Caki2 (cell line): ENCODE measurements at places on chromosomes 7 and 10. TPM values are rescaled to one million over a fixed set of nuclear protein-coding genes. Genes with fewer than 3 reads are reported as not detected.

DNA sequence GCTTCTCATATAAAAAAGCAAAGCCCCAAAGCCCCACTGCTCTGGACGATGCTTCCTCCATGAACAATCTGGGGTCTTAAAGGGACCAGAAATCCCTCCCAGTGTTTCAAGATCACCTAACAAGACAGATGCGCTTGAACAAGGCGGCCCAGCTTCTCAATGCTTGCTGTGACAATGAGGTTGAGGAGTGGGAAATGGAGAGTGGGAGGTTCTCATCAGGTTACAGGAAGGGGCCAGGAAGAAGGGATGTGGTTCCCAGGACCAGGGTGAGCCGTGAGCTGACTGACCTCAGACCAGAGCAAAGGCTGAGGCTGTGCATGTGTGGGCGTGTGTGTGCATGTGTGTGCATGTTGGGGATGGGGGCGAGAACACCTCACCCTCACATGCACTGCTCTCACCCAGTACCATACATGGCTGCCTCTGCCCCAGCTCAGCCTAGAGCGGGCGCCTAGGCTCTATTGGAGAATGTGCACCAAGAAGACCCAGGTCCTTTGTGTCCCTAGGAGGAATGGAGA, 220.8 kb upstream of the GPR26 start:
- DNase-seq = no peak

FGFBP3 gene
- 1.2 and 2.9 TPM in 2 replicates for total RNA-seq

- no peak for DNase-seq
These were observed 686 bp downstream of the AASS start for GRCh38 chr7:122143376-122143750.

- no peak for DNase-seq
These were observed 46.2 kb downstream of the JAKMIP3 start for GRCh38 chr10:132111871-132112341.

DNA sequence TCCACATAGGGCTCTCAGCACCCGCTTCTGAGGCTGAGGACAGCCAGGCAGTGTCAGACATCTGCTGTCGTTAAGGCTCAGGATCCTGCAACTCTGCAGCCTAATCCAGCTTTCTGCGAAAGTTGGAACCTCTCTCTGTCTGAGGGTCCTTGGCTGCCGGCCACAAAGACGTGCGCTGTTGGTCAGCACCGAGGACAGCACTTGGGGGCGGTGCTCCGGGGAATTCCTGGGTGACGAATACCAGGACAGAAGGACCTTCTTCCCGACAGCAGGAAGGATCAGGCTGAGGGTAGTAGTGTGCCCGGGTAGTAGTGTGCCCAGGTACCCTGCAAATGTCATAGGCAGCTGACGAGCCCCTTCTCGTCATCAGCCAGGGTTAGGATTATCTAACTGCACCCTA, 16.0 kb upstream of the RASGEF1A start:
- DNase-seq = peak; percentile 60

KIF11 gene
- total RNA-seq = 7.4 and 15.1 TPM in 2 replicates

DNA sequence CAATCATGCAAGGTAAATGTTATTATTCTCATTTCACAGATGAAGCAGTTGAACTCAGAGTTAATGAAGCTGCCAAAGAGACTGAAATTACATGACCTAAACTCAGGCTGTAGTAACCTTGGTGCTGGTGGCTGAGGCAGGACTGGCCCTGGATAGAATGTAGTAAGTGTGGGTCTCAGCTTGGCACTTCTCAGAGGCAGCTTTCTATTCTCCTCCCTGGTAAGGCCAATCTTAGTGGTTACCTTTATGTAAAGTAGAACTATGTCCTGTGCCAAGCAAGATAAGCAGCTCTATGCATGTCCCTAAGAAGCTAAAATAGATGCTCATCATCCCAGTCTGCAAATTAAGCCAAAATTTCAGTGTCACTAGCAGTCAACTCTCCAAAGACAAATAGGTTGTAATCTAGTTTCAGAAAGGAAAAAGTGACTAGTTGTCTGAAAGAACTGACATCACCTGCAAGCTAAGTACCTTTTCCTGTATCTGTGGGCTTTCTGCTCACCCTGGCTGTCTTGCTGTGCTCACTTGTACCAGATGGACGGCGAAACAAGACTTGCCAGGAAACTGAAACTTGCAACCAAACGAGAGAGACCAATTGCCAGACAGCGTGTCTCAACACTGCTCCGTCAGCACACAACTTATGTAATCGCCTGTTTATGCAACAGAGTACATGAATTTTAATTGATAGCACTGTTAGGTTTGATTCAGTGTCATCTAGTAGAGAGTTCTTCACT, 43.7 kb downstream of the CH25H start:
- no peak for DNase-seq

DNA sequence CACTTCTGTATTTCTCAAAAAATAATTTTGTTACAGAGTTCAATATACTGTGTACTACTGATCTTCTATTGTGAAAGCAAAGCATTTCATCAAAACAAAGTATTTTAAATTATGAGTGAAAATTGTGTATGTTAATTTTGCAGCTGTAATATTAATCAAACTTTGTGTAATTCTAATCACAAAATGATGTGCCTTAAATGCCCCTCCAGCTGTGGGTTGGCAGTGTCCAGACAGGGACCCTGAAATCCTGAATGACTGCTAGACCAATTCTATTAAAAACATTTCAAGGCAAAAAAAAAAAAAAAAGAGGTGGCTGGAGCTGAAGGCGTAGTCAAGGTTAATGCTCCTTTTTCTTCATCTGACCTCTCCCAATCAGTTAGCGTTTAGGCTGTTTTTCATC, 36.2 kb downstream of the SCD start:
- DNase-seq = no peak

SEMA3D gene
- not detected in 2 replicates for total RNA-seq

HIPK2 gene
- total RNA-seq = 19.4 and 24.4 TPM in 2 replicates

GRCh38 chr10:102773320-102773719, 29.6 kb downstream of the WBP1L start:
- DNase-seq = no peak

GRCh38 chr7:120052884-120053382, 220.0 kb upstream of the KCND2 start:
- peak; percentile 86 for DNase-seq

GRCh38 chr7:151905353-151905752, 28.4 kb upstream of the PRKAG2 start:
- DNase-seq = no peak

DNA sequence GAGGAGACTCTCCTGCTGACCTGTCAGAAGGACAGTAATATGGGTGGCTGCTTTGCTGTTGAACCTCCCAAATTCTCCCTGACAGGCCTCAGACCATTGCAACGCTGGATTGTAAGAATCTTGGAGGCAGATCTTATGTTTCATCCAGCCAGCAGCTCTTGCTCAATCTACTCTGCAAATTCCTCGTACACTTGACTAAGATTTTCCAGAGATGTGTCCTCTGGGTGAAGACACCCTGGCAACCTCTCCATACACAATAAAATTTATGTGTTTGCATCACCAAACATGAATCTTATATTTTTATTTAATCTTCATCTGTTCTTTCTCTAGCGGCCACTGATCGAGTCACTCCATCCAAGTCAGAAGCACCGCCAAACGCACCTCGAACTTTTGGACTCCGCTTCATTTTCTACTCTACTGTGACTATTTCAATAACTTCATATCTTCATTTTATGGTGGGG, 623.1 kb downstream of the ACTR3B start:
- DNase-seq = no peak

GRM8 gene
- not detected in 2 replicates for total RNA-seq

- no peak for DNase-seq
These were observed 86.4 kb downstream of the PRPF18 start for GRCh38 chr10:13673156-13673555.

DNA sequence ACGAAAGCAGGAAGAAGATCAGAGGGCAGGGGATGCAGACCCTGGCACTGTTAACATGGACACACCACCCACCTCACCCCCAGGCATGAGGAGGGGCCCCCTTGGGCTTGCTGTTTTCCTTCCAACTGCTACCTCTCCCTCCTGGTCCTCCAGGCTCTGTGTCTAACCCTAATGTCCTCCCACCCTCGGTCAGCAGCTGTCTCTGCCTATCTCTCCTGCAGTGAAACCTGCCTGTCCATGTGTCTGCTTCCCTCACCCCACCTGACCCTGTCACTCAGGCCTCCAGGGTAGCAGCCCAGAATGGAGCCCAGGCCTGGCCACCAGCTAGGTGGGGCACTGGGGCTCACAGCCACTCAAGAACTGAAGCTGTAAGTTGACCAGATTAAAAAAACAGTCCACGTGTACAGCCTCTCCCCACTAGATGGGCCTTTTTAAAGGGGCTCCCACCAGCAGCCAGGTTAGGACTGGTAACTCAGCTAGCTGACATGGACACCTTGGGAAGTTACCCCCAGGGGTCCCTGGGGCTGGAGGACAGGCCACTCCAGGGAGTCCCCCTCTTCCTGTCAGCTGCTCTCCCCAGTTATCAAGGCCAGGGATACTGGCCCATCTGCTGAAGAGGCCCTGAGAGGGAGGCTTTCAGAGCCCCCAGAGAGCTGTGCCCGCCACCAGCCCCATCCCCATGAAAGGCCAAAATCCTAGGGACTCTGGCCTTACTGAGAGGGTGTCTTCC, 1.5 kb downstream of the SMARCD3 start:
- DNase-seq = no peak

- no peak for DNase-seq
These were observed 92.5 kb downstream of the SH3PXD2A start for GRCh38 chr10:103762916-103763315.

GRCh38 chr10:35359056-35359455, 22.7 kb downstream of the CCNY start:
- DNase-seq = no peak

PRKAR1B gene
- 35.3 and 68.0 TPM in 2 replicates for total RNA-seq

DNA sequence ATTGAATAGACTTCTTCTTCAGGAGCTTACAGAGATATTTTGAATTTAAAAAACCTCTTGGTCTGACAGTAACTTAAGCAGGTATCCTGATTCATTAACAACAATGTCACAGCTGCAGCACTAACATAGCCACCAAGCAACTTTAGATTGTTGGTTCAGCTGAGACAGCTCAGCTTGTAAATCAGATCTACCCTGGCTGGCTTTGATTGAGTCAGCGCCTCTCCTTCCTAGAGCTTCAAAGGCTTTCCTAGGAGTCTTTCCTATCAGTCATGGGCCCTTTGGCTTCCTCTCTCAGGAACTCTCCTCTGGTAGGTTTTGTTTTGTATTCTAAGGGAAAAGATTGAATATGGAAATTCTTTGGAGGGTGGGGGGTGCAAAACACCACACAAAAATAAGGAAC, 70.7 kb upstream of the STEAP4 start:
- DNase-seq = no peak

SPOCK2 gene
- total RNA-seq = 0.41 and 1.1 TPM in 2 replicates

- DNase-seq = no peak
These were observed 21.4 kb downstream of the HKDC1 start for GRCh38 chr10:69241575-69241974.

AGR3 gene
- not detected in 2 replicates for total RNA-seq

GRCh38 chr7:1640376-1641172, 29.5 kb upstream of the ELFN1 start:
- DNase-seq = no peak

PLXDC2 gene
- 4.7 and 7.4 TPM in 2 replicates for total RNA-seq

GRCh38 chr10:91049988-91050360, 129.1 kb upstream of the ANKRD1 start:
- DNase-seq = no peak

DNA sequence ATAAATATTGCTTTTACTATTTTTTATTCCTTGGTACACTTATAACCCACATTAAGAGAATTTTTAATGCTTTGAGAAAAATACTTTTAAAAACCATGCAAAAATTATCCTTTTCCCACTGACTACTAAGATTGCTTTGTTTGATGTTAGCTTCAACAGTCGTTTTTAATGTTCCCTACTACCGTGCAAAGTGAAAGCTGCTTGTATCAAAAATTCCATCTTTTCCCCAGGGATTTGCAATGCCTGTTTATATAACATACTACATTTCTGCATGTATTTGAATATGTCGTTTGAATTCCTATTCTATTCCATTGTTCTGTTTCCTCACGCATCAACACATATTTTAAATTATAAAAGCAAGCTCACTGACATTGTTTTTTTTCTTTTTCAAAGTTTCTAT, 54.4 kb downstream of the TFPI2 start:
- no peak for DNase-seq

GRCh38 chr7:117766913-117767312, 106.3 kb downstream of the CTTNBP2 start:
- DNase-seq = no peak

GRCh38 chr7:31564661-31565060, 50.8 kb downstream of the ITPRID1 start:
- DNase-seq = no peak

DNA sequence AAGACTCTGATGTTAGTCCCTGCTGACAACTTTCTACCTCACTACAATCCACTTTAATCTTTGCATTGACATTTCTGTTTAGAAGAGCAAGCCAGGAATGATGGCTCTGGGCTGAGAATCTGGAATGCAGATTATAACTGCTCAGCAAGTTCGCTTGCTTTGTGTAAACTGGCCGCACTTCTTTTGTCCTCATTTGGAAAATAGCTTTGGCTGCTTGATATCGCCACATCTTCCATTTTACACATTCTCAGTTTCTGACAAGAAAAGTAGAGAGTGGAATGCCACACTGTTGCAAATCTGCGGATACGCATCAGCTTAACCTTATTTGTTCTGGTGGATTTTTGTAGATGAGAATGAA, 429.8 kb downstream of the KCNMA1 start:
- DNase-seq = no peak

FBXO24 gene
- 0.23 and 0.71 TPM in 2 replicates for total RNA-seq

BTAF1 gene
- 4.4 and 6.6 TPM in 2 replicates for total RNA-seq

DNA sequence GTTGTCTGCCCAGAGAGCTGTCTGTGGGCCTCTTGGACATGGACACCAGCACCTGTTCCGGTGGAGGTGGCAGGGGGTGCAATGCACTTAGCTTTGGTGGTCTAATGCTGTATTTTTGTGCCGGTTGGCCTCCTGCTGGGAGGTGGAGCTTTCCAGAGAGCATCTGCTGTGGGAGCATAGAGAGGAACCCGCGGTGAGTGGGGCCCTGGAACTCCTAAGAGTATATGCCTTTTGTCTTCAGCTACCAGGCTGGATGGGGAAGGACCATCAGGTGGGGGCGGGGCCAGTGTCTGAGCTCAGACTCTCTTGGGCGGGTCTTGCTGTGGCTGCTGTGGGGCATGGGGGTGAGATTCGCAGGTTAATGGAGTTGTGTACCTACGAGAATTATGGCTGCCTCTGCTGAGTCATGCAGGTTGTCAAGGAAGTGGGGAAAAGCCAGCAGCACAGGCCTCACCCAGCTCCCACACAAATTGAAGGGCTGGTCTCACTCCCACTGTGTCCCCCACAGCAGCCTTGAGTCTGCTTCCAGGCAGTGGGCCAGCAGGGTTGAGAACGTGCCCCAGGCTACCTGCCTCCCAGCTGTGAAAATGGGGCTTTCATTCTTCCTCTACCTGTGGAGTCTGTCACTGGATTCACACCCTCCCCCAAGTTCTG, 29.0 kb downstream of the JAKMIP3 start:
- DNase-seq = peak; percentile 56

STRIP2 gene
- 1.7 and 1.9 TPM in 2 replicates for total RNA-seq

- DNase-seq = no peak
These were observed 80.5 kb upstream of the PPIF start for GRCh38 chr10:79266543-79267312.

LEP gene
- not detected in 2 replicates for total RNA-seq
